NCI-H2081 (cell line): ENCODE measurements at places on chromosomes 6 and 20.
A peak's percentile ranks its signal among the peaks of the same experiment; 100 is the strongest.

DNA sequence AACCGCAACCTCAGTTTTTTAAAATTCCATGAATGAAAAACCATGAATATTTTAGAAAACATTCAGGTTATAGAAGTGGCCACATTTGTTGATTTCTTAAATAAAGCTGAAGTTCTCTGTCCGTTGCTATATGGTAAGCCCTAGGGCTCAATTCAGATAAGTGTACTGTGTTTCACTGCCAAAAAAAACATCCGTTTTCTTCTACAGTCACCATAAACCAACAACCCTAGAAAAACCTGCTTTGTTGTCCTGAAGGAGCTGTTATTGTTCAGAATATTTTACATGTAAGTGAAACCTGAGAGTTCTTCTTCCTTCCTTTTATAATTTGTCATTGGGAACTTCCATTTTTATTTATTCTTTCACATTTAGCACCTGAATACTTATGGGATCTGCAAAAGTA is 274.1 kb downstream of the TFAP2A start:
- peak; percentile 53 for DNase-seq

GRCh38 chr6:54198134-54198533 is 86.9 kb downstream of the MLIP start:
- no peak for DNase-seq

DNA sequence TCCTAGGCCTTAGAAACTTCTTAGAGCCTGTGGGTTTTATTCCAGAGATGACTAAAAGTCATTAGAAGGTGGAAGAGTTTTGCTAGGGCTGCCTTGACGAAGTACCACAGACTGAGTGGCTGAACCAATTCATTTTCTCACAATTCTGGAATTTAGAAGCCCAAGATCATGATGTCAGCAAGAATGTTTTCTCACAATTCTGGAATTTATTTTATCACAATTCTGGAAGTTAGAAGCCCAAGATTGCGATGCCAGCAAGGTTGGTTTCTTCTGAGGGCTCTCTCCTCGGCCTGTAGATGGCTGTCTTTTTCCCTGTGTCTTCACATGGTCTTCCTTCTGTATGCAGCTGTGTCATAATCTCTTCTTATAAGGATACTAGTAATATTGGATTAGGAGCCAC is 672.9 kb upstream of the MARCKS start:
- DNase-seq, result no peak

DNA sequence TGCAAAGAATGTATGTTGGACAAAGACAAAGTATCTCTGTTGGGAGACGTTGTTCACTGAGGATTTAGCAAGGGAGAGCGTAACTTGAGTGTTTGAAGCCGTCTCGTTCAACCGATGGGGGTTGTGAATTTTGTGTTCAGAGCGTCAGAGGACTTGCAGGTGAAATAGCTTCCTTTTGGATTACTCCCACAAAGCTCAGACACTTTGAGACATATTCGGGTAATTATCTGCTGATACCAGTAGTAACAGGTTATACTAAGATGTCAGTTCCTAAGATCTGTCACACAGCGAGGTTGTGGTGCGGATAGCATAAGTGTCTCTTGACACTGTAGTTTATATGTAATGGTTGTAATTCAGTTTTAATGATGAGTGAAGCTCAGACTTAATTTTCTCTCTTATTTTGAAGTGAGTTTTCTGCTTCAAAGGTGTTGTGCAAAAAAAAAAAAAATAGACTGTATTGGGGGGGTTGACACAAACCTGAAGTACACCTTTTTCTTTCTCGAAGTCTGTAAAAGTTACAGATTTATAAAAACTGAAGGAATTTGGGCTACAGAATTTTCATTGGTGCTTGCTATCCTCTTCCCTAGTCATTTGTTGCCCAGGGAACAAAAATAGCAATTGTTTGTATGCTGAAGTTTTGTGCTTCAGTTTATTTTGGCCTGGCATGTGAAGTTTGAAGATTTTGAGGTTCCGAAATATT is 1.7 kb downstream of the ASXL1 start:
- DNase-seq, result no peak

- no peak for DNase-seq
Measured at GRCh38 chr6:128474481-128474880, 45.9 kb downstream of the PTPRK start.

- DNase-seq, result no peak
Measured at GRCh38 chr6:109922851-109923250, 55.3 kb upstream of the GPR6 start.

- peak; percentile 1 for DNase-seq
Measured at GRCh38 chr6:81138236-81138635, 614.2 kb downstream of the TENT5A start.

DNA sequence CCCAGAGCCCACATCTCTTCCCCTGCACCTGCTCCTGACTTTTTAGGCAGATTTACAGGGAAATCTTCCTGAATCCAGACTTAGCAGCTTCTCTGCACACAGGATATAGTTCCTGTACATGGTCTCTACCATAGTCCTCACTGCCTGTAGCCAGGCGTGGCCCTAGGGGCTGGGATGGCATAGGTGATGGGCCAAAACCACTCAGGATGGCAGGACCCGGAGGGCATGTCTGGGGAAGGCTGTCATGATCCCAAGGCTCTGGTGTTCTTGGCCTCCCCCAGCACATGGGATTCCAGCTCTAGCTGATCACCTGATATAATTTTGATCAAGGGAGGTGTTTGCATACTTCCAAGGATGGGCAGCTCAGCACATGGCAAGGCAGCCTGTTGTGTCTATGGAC is 58.0 kb downstream of the TOX2 start:
- DNase-seq, result no peak

GRCh38 chr20:58228484-58229197 is at the start of gene ANKRD60:
TSS of gene ANKRD60 (minus strand) at chr20:58228653. CDS start at chr20:58228653, 0 bp downstream.
- no peak for DNase-seq

- no peak for DNase-seq
Measured at GRCh38 chr6:30826961-30827342, 57.4 kb upstream of the DDR1 start.

- no peak for DNase-seq
Measured at GRCh38 chr6:25389471-25389870, 110.3 kb downstream of the CARMIL1 start.

DNA sequence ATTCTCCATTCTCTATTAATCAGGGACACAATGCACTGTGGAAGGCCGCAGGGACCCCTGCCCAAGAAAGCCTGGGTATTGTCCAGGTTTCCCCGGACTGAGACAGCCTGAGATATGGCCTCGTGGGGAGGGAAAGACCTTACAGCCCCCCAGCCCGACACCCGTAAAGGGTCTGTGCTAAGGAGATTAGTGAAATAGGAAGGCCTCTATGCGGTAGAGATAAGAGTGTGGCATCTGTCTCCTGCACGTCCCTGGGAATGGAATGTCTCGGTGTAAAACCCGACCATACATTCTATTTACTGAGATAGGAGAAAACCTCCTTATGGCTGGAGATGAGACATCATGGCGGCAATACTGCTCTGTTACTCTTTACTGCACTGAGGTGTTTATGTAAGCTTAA is 15.7 kb upstream of the EIF2S2 start:
- no peak for DNase-seq

DNA sequence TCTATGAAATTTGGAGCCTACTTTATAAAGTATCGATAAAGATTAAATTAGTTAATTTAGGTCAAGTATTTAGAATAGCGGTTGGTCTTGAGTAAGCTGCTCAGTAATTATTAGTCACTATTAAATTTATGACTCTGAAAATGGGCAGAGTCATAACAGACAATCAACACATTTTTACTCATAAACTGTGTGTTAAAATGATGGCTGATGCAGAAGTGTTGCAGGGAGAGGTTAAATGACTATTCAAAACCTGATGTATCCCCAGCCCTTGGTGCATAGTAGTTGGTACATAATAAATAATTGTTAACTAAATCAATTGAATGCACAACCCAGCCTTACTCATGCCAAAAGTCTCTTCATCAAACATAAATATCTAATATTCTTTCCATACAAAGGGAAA is 30.6 kb downstream of the HIVEP2 start:
- no peak for DNase-seq

- no peak for DNase-seq
Measured at GRCh38 chr20:25067102-25067987, 9.4 kb upstream of the ACSS1 start.

DNA sequence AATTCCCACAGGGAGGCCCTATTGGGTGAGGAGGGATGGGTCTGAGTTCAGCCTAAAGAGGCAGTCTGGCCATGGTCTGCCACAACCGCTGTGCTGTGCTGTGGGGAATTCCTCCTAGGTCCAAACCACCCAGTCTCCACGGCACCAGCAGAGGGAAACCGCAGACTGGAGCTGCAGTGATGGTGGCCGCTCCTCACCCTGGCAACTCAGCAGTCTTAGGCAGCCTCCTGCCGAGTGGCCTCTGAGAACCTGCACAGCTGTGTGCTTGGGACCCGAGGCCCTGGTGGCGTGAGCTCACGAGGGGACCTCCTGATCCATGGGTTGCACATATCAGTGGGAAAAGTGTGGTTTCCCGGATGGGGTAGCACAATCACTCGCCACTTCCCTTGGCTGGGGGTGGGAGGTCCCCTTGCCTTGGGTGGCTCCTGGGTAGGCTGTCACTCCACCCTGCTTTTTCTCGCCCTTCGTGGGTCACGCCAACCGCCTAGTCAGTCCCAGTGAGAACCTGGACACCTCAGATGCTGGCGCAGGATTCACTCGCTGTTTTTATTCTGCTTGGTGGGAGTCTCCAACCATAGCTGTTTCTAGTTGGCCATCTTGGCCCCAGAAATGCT is 242.2 kb downstream of the CDH26 start:
- no peak for DNase-seq

DNA sequence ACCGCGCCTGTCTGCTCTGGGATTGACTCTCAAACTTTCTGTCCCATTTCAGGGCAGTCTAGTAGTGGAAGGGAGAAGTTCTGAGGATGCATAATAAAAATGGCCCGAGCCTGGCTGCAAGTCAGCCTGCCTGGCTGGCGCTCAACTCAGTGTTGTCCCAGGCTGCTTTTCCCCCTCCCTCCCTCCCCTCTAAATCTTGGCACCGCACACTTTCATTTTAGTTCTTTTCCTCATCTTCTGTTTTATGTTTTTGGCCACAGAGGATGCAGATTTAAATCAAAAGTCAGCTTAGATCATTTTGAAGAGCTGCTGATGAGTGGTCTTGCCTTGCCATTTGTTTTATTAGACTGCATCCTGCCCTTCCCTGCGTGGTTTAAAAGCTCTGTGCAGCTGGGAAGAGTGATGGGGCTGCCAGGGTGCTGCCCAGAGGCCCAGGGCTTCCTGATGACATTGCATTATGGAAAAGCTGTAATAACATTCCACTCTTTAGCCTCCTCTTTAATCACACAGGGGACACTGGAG is 6.5 kb upstream of the UQCC2 start:
- no peak for DNase-seq

DNA sequence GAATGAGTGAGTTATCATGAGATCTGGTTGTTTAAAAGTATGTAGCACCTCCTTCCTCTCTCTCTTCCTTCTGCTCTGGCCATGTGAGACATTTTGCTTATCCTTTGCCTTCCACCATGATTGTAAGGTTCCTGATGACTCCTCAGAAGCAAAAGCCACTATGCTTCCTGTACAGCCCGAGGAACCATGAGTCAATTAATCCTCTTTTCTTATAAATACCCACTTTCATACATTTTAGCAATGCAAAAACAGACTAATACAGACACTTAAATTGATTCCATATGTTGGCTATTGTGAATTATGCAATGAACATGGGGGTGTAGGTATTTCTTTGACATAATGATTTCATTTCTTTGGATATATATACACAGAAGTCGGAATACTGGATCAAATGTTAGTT is 792.8 kb upstream of the EYS start:
- DNase-seq, result no peak

- no peak for DNase-seq
Measured at GRCh38 chr20:32828029-32828680, 8.4 kb downstream of the MAPRE1 start.

GRCh38 chr6:132107896-132108295 is 156.7 kb upstream of the CCN2 start:
- DNase-seq, result no peak

GRCh38 chr6:11333132-11333849 is 100.8 kb upstream of the NEDD9 start:
- DNase-seq, result no peak

- DNase-seq, result no peak
Measured at GRCh38 chr6:25054469-25054868, 118.7 kb upstream of the RIPOR2 start.

DNA sequence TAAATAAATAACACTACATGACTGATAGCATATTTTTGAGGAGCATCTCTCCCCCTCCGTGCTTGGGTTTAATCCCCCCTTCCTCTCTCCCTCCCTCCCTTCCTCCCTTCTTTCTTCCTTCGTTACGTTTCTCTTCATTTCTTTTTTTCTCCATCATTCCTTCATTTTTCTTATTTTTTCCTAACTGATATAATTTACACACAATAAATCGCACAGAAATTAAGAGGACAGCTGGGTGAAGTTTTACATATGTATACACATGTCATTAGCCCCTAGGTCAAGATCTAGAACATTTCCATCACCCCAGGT is 51.4 kb upstream of the EZR start:
- DNase-seq, result no peak

DNA sequence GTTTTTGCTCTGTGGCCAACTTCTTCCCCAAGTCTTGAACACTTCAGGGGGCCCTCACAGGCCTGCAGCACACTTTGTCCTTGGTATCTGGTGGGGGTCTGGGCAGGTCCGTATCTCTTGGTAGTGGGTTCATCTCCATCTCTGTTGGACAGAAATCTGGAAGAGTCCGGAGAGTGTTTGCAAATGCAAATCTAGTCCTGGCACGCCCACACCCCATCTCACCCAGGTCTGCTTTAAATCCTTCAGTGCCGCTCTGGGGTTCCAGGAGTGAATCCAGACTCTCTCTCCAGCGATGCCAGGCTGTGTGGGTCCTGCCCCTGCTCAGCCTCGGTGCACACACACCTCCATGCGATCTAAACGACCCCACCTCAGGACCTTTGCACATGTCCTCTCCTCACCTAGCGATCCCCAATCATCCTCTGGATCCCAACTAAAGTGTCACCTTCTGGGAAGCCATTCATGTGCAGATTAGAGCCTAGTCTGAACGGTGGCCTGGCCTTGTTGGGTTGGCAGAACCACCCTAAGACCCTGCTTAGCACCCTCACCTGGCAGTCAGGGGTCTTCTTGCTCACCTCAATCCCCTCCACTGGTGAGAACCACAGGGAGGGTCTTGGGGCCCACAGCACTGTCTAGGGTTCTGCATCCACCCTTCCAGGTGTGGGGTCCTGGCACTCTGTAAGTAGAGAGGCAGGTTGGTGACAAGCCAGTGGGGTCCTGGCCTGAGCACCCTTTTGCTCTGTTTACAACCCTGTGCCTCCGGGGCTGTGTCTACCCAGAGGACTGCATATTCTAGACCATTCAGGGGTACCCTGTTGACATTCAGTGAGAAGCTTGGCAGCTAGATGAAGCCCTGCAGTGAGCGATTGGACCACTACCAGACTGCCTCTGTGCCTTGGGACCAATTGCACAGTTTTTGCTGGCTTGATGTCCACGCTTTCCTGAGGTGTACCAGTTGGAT is 100.8 kb downstream of the SYCP2 start:
- no peak for DNase-seq
